Activated CD4-positive, alpha-beta T cell treated with anti-CD3 and anti-CD28 coated beads, Interleukin-2, amount 50 U/mL, for 4 hours (primary cell): ENCODE measurements at places on chromosomes 3 and 15.

DNA sequence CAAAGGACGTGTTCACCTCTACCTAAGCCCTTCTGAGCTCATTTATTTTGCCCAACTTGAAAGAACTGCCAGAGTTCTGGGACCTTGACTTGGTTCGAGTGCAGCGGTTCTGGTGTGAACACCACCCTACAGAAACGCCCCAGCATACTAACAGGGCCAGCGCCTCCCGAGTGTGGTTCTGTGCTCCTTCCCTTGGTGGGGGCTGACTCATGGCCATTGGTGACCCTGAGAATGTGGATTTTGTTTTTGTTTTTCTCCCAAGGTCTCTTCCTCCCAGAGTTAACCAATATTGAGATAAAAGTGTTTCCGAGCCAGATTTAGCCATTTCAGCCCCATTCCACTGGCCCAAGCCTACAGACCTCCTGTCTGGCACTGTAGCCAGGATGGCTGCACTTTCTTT is 27.9 kb downstream of the SEMA7A start:
- DNase-seq, result no peak

DNA sequence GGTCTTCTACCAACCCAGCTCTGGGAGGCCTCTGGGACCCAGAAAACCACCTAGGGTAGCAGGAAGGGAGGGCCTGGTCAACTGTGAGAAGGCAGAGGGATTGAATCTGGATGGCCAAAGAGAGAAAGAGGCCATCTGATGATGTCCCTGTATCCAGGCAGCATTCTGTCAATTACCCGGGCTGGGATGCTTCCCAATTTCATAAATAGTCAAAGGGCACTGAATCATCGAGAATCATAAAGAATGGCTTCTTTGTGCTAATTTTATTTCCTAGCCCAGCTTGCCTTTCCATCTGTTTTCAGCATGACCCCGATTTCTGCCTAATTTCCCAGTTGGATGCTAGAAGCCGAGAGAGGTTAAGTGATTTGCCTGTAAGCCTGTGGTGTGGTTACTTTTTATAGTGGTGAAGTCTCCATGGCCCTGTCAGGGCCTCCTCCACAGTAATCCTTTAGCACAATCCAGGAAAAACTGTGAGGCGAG is 129.2 kb downstream of the FAM43A start:
- DNase-seq, result no peak

GRCh38 chr15:76664895-76665294 is 240.2 kb downstream of the SCAPER start:
- DNase-seq, result no peak

GRCh38 chr3:120492103-120492502 is 41.3 kb upstream of the FSTL1 start:
- no peak for DNase-seq

GRCh38 chr15:33016405-33017024 is 178.0 kb downstream of the FMN1 start:
- DNase-seq, result no peak

DNA sequence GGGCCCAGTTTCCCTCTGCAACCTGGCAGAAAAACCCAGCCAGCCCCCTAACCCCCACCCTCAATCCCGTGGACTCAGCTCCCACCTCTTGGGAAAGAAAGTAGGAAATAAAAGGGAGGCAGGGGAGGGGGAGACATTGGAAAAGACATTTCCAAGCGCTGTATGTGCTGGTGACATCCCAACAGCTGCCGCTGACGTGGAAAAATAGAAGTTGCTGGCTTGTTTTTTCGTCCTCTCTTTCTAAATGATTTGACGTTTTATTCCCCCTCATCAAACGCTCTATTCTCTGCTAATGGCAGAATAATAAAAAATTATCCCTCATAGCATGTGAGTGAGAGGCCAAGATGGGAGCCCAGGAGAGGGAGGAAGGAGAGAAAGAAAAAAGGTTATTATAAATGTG is 76.1 kb downstream of the LINGO1 start:
- no peak for DNase-seq

DNA sequence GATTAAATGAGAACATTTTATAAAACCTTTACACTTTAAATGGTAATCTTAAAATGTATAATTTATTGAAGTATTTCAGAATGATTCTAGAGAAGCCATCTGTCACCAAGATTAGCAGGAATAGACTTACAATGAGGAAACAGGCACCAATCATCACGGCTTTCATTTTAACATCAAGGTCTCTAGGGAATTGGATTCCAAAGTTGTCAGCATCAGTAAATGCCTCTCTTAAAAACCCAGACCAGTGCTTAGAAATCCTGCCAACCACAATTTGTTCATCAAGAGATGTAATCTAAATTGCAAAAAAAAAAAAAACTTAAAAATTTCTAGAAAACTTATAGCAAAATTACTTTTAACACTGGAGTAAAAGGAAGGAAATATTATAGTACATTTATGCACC is 20.3 kb downstream of the PLSCR2 start:
- no peak for DNase-seq

DNA sequence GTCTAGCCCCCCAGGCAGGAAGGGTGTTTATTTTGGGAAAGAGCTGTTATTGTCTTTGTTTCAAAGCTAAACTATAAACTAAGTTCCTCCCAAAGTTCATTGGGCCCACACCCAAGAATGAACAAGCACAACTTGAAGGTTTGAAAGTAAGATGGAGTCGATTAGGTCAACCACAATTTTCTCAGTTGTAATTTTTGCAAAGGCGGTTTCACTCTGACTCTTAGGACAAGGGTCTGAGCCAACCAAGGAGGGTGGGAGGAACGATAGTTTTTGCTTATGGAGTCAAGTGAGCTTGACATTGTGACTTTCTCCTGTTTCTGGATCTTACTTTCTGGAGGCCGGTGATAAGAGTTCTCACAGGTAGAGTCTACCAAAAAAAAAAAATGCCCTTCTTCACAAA is 5.8 kb upstream of the ZNF770 start:
- DNase-seq, result no peak

DNA sequence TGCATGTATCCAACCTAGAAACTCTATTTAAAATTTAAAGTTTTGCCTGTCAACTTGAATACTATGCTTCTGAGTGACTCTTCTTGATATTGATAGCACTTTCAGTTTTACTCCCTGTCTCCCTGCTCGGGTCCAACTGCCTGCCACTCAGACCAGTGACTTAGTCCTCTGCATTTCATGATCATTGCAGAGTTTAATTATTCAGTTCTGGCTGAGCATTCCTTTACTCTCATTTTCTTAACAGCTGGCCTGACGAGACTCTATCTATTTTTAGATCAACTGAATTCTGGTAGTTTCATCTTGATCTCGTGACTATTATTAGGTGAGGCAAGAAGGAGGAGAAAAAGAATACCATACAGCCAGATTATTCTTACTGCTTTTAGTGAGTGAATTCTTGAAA is 617.4 kb downstream of the SI start:
- no peak for DNase-seq

DNA sequence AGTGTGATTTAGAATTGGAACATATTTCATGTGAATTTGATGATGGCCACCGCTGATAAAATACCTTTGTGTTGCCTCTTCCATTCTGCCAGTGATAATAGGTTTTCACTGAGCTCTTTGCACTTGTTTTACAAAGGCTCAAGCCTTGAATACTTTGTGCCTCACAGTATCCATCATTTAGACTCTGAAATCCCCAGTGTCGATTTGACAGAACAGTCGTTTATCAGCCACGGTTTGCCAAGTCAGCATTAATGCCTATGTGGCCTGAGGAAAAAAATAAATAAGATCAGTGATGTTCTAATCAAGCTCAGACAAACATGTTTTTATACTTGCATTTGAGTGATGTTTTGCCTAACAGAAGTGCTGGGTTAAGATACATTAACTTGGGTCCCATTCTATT is 399.1 kb downstream of the RBMS3 start:
- no peak for DNase-seq

DNA sequence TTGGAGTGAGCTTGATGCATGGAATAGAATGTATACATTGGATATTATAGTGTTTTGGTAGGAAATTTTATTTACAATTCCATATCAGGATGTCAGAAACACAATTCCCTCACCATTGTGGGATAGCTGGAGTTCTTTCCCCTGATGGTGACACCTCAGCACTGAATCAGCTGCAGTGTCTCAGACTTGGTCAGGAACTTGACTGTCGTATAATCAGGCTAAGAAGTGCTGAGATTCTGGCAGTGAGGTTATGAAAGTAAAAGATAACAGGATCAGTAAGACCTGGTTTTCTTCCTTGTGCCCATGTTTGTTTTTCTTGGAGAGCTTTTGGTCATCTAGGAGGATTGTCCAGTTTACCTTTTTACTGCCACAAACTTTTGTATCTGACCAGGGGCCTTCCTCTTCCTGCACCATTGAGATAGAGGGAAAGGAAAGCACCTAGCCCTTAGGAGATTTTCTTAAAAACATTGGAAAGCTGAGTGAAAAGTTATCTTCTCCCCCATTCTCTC is 27.3 kb upstream of the ST3GAL6 start:
- no peak for DNase-seq

- DNase-seq, result no peak
Observed at GRCh38 chr3:94301366-94301765, 238.5 kb downstream of the NSUN3 start.

DNA sequence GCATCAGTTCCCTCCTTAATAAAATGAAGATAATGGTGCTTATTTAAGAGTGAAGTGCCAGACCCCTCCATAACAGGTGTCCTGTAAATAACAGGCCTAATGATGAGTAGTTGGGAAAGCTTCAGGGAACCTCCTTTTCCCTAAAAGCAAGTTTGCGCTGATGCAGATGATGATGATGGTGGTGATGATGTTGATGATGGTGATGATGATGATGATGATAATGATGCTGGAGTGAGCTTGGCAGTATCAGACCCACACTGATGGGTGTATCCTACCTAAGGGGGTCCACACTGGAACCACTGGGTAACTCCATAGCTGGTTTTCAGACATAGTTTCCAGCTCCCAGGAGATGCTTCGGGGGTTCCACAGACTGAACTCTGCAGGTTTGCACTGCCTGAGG is 24.4 kb downstream of the MTMR14 start:
- no peak for DNase-seq

- no peak for DNase-seq
Observed at GRCh38 chr3:63295806-63296205, 17.7 kb downstream of the SYNPR start.

DNA sequence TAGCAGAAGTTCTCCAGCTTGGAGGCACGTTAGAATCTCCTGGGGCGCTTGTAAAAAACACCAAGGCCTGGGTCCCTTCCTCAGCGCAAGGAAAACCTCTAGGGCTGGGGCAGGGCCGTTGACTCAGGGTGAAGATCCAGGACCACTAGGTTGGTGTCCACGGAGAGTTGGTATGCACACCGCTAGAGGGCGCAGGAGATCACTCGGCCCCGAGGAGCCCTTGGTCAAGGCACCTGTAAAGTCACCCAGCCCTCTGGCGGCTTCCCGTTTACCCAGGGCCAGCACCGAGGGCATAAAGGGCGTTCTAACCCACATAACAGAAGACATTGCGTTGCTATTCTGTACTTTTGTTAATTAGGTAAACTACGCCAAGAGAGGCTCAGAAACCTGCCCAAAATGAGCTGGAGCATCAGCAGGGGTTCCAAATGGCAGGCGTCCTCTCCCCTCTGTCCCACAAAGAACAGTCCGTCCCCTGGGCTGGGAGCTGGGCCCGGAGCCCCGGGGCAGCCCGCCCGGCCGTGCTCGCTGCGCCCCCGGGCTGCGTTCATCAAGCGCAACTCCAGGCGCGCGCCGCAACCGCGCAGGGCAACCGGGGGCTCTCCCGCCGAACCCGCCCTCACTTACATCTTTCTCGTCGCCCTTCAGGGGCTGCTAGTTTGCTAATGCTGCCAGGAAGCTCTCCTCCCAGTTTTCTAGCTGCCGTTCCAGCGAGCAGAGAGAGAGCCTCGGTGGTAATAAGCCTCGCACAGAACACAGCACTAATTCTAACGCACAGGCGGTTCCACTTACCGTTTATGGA is 332.1 kb downstream of the ARRDC4 start:
- no peak for DNase-seq

GRCh38 chr3:59798372-59799086 is 748.7 kb upstream of the CFAP20DC start:
- DNase-seq, result no peak

DNA sequence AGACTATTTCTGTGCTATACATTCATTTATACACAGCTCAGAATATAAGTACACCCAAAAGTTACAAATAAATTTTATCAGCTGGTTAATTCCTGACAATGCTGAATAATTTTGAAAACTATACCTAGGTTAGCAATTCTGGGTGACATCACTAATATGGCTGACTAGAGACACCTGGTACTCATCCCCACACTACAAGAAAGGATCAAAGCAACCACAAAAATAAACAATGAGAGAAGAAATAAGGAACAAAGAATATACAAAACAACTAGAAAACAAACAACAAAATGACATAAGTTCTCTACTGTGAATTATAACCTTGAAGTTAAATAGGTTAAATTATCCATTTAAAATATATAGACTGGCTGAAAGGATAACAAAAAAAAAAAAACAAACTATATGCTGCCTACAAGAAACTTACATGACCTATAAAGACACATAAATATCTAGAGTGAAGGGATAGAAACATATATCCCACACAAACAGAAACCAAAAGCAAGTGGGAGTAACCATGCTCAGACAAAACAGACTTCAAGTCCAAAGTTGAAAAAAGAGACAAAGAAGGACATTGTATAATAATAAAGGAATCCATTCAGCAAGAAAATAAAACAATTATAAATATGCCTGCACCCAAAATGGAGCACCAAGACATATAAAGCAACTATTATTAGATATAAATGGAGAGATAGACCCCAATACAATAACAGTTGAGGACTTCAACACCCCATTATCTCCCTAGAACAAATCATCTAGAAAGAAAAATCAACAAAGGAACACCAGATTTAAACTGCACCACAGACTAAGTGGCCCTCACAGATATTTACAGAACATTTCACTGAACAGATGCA is 57.8 kb downstream of the IMPG2 start:
- no peak for DNase-seq

GRCh38 chr15:66771351-66771650 is 69.3 kb downstream of the SMAD6 start:
- no peak for DNase-seq

DNA sequence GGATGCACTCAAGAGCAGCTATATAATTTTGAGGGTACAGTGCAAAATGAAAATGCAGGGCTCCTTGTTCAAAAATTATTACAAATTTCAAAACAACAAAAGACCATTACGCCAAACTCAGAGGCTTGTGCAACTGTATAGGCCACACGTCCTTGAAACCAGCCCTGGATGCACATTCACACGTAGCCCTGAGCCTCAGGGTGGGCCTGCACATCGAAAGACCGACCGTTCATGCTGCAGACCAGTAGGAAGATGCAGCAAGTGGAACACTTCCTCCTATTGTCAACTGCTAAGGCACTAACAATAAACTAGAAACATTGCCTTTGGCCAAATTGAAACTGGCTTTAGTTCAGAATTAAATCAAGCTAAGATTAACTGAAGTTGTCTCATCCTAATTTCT is 174.7 kb downstream of the SHOX2 start:
- no peak for DNase-seq
